ENCODE measurements at places on chromosomes 1 and 21.
A peak's percentile ranks its signal among the peaks of the same experiment; 100 is the strongest.

DNA sequence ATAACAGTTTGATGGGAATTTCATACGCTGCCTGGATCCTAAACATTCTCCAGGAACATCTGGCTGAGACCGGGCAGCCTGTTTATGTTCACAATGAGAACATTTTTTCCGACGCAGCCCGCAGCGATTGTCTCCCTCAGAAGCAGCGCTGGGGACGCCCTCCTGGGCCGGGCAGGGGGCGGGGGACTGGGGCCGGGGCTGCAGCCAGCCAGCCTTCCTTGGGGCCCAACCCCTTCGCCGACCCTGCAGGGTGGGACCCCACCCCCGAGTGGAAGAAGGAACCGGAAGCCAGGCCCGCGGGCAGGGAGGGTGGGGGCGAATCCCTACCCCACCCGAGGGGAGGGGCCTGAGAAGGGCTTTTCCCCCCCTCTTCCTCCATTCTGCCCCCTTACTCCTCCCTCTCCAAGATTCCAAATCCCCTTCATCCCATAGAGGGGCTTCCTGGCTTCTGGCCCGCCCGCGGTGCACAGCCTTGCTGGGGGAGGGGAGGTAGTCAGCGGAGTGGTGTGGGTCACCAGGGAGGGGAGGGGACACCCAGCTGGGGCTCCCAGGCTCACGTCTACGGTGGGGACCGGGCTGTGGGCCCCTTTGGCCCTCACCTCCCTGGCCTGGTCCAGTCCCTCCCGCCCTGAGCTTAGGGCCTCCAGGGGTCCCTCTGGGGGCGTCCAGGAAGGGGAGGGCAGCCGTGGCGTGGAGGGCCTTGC lies 60.6 kb downstream of the WNT9A start:
- H3K27me3 ChIP-seq = no peaks in the 10 kb centered on the region
- no peaks in the 10 kb centered on the region for H3K36me3 ChIP-seq
- peaks cover 9% of the 10 kb centered on the region for H3K4me1 ChIP-seq
- H3K4me3 ChIP-seq = no peak overlapping the region
- no peak overlapping the region for H3K27ac ChIP-seq

GRCh38 chr1:112251766-112252506 lies 144.1 kb upstream of the CTTNBP2NL start:
- H3K36me3 ChIP-seq = no peaks in the 10 kb centered on the region
- H3K4me3 ChIP-seq = no peak overlapping the region
- H3K27me3 ChIP-seq = peaks cover 15% of the 10 kb centered on the region
- DNase-seq = no peak
- H3K27ac ChIP-seq = no peak overlapping the region

GRCh38 chr1:192969091-192969490 lies 90.1 kb downstream of the UCHL5 start:
- H3K4me3 ChIP-seq = no peak overlapping the region
- H3K4me1 ChIP-seq = no peaks in the 10 kb centered on the region
- no peak overlapping the region for H3K27ac ChIP-seq
- DNase-seq = no peak

- H3K27ac ChIP-seq = no peak overlapping the region
- H3K27me3 ChIP-seq = no peaks in the 10 kb centered on the region
- no peaks in the 10 kb centered on the region for H3K4me1 ChIP-seq
- H3K36me3 ChIP-seq = no peaks in the 10 kb centered on the region
- DNase-seq = no peak
Measured at GRCh38 chr1:187665483-187665882, 836.7 kb downstream of the PLA2G4A start.

DNA sequence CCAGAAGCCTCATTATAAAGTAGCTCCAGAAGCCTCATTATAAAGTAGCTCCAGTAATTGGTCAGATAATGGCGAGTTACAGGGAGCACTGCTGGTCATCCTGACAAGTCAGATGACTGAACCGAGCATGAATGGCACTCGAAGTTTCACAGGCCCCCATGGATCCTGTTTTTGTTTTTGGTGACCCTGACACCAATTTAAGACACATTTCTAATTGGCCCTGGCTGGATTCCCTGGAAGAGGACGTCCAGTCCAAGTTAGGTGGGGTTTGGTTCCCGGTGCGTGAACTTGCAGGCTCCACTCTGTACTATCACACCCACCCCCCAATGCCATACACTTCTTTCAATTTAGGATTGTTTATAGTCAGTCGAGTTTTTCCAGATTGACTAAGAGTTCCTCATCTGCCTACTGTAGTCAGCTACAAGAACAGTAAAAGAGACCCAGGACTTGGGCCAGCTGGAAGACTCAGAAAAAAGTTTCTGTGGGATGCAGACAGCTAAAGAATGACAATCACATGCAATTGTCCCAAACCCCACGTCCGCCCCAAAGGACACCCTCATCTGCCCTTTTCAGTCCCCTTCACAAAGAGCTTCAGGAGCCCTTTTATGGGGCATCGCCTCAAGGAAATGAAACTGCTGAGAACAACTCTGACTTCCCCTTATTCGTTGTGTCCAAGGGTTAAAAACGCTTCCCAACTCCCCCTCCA lies 2.7 kb downstream of the DHRS3 start:
- peaks cover 74% of the 10 kb centered on the region for H3K36me3 ChIP-seq
- peaks cover 51% of the 10 kb centered on the region for H3K4me1 ChIP-seq
- H3K4me3 ChIP-seq = peak overlapping the region; percentile 96

- H3K4me1 ChIP-seq = no peaks in the 10 kb centered on the region
- peaks cover 5% of the 10 kb centered on the region for H3K36me3 ChIP-seq
- no peaks in the 10 kb centered on the region for H3K27me3 ChIP-seq
- no peak for DNase-seq
- no peak overlapping the region for H3K4me3 ChIP-seq
- no peak overlapping the region for H3K27ac ChIP-seq
Measured at GRCh38 chr1:97744977-97745376, 175.9 kb downstream of the DPYD start.
